Osteoblast (primary cell): ENCODE measurements at places on chromosomes 12 and 14.

DNA sequence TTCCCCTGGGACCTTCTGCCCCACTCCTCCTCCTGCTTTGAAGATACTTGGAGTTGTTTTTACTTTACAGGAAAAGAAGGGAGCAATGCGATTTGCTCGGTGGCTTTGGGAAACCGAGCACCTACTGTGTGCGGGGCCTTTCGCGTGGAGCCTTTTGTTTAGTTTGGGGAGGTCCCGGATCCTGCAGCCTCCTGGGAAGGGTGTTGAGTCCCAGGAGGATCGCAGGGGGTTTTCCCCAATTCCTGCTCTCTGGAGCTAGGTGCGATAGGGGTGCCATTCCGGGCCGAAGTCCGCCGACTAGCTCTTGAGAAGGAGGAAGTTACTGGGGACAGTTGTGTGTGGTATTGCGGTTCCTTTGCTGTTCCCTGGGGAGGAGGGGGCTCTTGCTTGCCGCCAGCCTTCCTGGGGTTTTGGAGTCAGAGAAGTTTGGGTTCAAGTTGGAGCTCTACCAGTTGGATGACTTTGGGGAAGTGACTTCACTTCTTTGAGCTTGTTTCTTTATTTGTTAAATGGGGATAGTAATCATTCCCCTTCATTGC lies 1.1 kb downstream of the BRI3BP start:
- peak overlapping the region; percentile 74 for H3K4me3 ChIP-seq
- H3K4me1 ChIP-seq, result peaks cover 13% of the 10 kb centered on the region
- H3K27ac ChIP-seq, result no peak overlapping the region
- H3K36me3 ChIP-seq, result no peaks in the 10 kb centered on the region
- DNase-seq, result no peak

GRCh38 chr12:52121824-52122539 lies 42.5 kb downstream of the SMIM41 start:
- no peaks in the 10 kb centered on the region for H3K4me1 ChIP-seq

- H3K27ac ChIP-seq, result no peak overlapping the region
- DNase-seq, result no peak
- H3K4me3 ChIP-seq, result no peak overlapping the region
- peaks cover 3% of the 10 kb centered on the region for H3K4me1 ChIP-seq
- no peaks in the 10 kb centered on the region for H3K27me3 ChIP-seq
- peaks cover 29% of the 10 kb centered on the region for H3K36me3 ChIP-seq
Measured at GRCh38 chr12:132131952-132132351, 12.2 kb downstream of the DDX51 start.

GRCh38 chr14:72638021-72638420 lies 255.9 kb downstream of the DPF3 start:
- H3K36me3 ChIP-seq, result no peaks in the 10 kb centered on the region
- H3K27me3 ChIP-seq, result no peaks in the 10 kb centered on the region
- DNase-seq, result peak; percentile 88
- H3K27ac ChIP-seq, result peak overlapping the region; percentile 50
- H3K4me1 ChIP-seq, result peaks cover 39% of the 10 kb centered on the region

DNA sequence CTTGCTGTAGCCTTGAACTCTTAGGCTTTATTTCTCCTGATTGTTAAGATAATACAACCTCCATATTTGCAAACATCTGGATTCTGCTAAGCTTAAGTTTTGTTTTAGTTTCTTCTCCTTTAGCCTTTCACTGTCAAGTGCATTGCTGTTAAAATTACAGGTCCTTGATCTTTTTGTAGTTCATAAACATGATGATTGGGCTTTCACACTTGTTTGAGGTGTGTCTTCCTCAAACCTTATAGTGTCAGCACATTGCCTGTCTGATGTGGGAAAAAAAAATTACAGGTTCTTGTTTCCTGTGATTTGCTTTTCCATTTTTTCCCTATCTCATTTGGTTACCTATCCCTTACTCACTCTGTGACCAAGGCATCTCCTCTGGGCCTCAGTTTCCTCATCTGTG lies 59.2 kb downstream of the BICDL1 start:
- no peak overlapping the region for H3K4me3 ChIP-seq
- H3K27me3 ChIP-seq, result peaks cover 10% of the 10 kb centered on the region
- no peaks in the 10 kb centered on the region for H3K36me3 ChIP-seq
- no peak for DNase-seq
- no peak overlapping the region for H3K27ac ChIP-seq
- H3K4me1 ChIP-seq, result no peaks in the 10 kb centered on the region

- no peaks in the 10 kb centered on the region for H3K4me1 ChIP-seq
- no peak overlapping the region for H3K27ac ChIP-seq
- H3K36me3 ChIP-seq, result no peaks in the 10 kb centered on the region
- H3K27me3 ChIP-seq, result no peaks in the 10 kb centered on the region
- no peak for DNase-seq
Measured at GRCh38 chr12:24798335-24798734, 150.6 kb downstream of the BCAT1 start.

GRCh38 chr14:74609721-74610120 lies 2.3 kb downstream of the LTBP2 start:
- H3K4me3 ChIP-seq, result peak overlapping the region; percentile 86
- peaks cover 69% of the 10 kb centered on the region for H3K4me1 ChIP-seq
- no peaks in the 10 kb centered on the region for H3K27me3 ChIP-seq

DNA sequence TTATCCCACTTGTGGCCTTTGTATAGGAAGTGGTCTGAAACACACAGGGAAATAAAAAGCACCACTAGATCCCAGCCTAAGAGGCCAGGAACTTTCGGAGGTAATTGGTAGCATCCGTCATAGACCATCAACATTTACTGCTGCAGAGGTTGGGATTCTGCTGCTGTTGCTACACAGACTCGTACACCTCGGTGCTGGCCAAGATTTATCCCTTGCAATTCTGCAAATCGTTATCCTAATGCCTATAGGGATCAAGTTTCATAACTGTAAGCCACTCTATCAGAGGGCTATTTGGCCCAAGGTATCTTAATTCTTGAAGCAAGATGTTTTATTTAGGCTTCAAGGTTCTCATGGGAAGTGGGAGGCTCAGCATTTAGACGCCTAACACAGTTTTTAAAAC lies 913.6 kb downstream of the GALC start:
- H3K4me3 ChIP-seq, result no peak overlapping the region
- no peak for DNase-seq
- no peaks in the 10 kb centered on the region for H3K36me3 ChIP-seq
- no peaks in the 10 kb centered on the region for H3K4me1 ChIP-seq
- no peak overlapping the region for H3K27ac ChIP-seq

DNA sequence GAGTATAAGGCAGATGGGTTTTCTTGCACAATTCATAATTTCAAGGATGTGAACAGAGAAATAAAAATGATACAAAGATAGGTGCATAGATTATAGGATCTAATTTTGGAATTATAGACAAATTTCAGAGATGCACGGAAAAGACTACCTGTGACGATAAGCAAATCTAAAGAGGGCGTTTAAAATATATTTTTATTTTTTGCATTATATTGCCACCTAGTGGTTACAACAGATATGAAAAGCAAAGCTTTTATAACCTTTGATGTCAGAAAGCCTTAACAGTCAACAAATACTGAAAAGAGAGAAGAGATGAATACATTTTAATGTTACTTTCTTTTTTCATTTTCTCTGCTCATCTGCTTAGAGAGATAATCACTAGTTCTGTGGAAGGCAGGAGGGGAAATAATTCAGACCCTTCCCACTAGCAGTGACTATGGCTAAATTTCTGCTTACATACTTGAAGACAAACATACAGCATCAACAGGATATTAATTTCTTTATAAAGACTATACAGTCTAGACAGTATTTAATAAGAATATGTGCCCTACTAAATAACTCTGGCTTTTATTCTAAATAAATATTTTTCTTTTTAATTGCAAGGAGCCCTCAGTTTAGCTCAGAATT lies 46.3 kb downstream of the NTS start:
- no peak overlapping the region for H3K27ac ChIP-seq
- peak; percentile 60 for DNase-seq
- H3K4me1 ChIP-seq, result no peaks in the 10 kb centered on the region

GRCh38 chr14:35631071-35631805 lies 97.3 kb downstream of the INSM2 start:
- no peak for DNase-seq
- no peak overlapping the region for H3K4me3 ChIP-seq
- no peak overlapping the region for H3K27ac ChIP-seq
- H3K4me1 ChIP-seq, result no peaks in the 10 kb centered on the region

DNA sequence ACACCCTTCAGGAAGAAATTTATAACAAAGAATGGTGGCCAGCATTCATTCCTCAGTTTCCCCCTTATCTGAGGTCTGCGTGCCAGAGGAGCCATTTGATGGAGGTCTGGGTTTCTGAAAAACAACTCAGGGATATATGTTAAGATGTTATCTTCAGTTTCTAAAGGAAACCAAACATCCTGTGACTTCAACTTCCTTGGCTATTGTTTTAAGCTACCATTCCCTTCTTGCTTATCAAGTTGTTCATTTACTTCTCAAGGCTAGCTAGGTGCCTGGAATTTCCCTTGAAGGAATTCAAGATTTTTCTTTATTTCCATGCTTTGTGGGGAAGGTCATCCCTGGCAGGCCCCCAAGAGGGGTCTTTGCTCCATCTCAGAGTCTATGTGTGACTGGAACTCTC lies 27.1 kb upstream of the OXA1L start:
- H3K27me3 ChIP-seq, result no peaks in the 10 kb centered on the region
- no peaks in the 10 kb centered on the region for H3K36me3 ChIP-seq
- no peak for DNase-seq
- H3K4me3 ChIP-seq, result no peak overlapping the region
- no peaks in the 10 kb centered on the region for H3K4me1 ChIP-seq

- no peaks in the 10 kb centered on the region for H3K36me3 ChIP-seq
- H3K4me1 ChIP-seq, result peaks cover 3% of the 10 kb centered on the region
- H3K4me3 ChIP-seq, result no peak overlapping the region
- no peaks in the 10 kb centered on the region for H3K27me3 ChIP-seq
- DNase-seq, result no peak
Measured at GRCh38 chr12:86134561-86134960, 121.6 kb downstream of the MGAT4C start.

DNA sequence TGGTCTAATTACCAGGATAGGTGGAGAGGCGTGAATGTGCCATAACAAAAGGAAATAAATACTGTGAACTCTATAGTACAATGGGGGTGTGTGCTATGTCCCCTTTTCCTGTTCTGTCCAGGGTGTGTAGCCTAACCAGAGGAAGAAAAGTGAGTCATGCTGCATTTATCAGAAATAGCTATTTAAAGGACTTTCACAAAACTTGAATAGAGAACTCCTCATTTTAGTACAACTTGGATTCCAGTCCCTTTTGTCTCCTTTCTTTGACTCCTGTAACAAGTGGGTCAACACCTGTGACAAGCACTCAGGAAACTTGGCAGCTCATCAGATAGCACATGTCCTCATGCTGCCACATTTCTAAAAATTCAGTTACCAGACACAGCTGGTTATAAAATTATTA lies 123.4 kb downstream of the CCDC91 start:
- H3K27ac ChIP-seq, result no peak overlapping the region
- peak; percentile 1 for DNase-seq
- peaks cover 6% of the 10 kb centered on the region for H3K4me1 ChIP-seq

DNA sequence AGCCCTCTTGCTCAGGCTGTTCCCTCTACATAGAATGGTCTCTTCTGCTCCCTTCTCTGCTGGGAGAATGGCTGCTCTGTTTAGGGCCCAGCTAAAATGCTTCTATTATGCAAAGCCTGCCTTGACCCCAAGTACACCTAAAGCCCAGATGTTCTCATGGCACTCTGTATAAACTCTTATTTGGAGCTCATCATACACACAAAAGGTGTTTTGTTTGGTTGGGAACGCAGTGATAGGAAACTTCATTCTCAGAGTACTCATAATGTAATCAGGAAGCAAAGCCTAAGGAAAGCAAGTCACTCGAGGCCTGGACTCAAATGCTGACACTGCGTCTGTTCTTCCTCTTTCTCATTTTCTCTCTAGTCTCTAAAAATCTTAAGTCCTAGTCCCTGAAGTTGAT lies 38.2 kb upstream of the SYCP3 start:
- peaks cover 10% of the 10 kb centered on the region for H3K36me3 ChIP-seq
- no peaks in the 10 kb centered on the region for H3K27me3 ChIP-seq
- H3K4me3 ChIP-seq, result no peak overlapping the region
- DNase-seq, result no peak

GRCh38 chr12:48781750-48782456 lies 7.0 kb downstream of the ADCY6 start:
- no peak overlapping the region for H3K27ac ChIP-seq
- H3K4me1 ChIP-seq, result peaks cover 23% of the 10 kb centered on the region
- peak; percentile 59 for DNase-seq
- no peaks in the 10 kb centered on the region for H3K27me3 ChIP-seq

DNA sequence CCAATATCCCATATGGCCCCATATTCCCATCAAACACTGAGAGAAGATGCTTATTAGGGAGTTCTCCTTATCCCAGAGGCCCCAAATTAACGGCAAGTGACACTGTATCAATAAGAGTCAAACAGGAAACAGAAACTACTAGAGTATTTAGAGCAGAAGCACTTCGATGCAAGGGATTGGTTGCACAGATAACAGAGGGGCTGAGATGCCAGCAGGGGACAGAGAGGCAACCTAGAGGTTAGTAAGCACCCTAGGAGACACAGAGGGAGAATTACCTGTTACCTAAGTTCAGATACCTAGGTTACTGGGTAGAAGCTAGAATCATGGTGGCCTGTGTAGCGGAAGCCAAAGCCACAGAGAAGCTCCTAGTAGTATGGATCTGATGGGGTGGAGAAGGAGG lies 2.9 kb downstream of the HEBP1 start:
- H3K27ac ChIP-seq, result no peak overlapping the region
- no peak overlapping the region for H3K4me3 ChIP-seq
- H3K4me1 ChIP-seq, result peaks cover 38% of the 10 kb centered on the region
- no peaks in the 10 kb centered on the region for H3K27me3 ChIP-seq
- no peaks in the 10 kb centered on the region for H3K36me3 ChIP-seq

DNA sequence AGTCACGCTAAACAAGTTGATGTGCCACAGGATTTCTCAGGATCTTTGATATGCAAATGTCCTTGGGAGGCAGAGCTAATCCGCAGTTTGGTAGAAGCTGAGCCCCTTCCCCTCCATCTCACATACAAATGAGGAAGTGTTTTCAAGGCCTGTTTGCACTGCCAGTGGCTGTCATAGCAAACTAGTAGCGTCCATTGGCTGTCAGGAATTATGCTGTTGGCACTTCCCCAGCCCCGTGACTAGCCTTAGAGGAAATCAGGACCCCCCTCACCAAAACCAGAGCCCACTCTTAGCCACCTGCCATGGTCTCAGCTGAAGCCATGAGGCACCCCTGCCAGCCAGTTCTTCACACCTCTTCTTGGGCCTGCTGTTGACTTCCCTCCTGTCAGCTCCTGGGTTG lies 253.9 kb downstream of the CACNA1C start:
- H3K4me3 ChIP-seq, result no peak overlapping the region
- DNase-seq, result no peak
- H3K27ac ChIP-seq, result no peak overlapping the region
- H3K36me3 ChIP-seq, result no peaks in the 10 kb centered on the region

- no peaks in the 10 kb centered on the region for H3K4me1 ChIP-seq
- no peaks in the 10 kb centered on the region for H3K36me3 ChIP-seq
- DNase-seq, result no peak
- no peak overlapping the region for H3K4me3 ChIP-seq
- no peak overlapping the region for H3K27ac ChIP-seq
Measured at GRCh38 chr12:64883264-64884163, 59.1 kb downstream of the TBC1D30 start.

DNA sequence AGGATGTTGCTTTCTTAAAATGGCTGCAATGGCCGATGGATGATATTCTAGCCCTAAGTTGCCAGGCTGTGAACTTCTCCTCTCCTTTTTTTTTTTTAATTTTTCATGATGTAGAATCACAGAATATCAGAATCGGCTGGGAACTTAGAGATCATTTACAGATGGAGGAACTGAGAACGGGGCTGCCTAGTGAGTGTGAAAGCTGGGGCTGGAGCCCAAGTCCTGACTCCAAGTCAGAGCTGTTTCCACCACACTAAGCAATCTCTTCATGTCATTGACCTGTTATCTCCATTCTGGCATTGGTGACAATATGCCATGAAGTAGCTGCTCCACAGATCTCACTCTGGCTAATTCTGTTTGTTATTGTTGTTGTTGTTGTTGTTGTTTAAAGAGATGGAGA lies 121.7 kb downstream of the SLC38A1 start:
- no peak for DNase-seq
- no peak overlapping the region for H3K27ac ChIP-seq
- H3K36me3 ChIP-seq, result no peaks in the 10 kb centered on the region
- H3K4me1 ChIP-seq, result no peaks in the 10 kb centered on the region
